ENCODE measurements at places on chromosomes 13 and 19.
A peak's percentile ranks its signal among the peaks of the same experiment; 100 is the strongest.

DNA sequence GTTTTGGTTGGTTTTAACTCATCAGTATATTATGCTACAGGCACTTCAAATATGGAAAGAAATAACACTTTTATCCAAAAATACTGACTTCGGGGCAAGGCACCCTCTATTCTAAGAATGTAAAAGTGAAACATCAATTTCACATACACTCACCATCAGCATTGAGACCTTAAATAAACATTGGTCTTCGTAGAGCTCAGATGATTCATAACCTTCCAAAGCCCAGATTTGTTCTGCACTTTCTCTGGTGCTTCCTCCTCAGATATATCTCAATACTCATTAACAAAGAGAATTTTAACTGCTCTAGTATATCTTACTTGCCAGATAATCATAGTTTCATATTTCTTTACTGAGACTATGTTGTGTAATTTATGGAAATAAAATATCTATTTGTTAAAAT, 794.3 kb downstream of the LIG4 start:
- peak; percentile 44 for DNase-seq

DNA sequence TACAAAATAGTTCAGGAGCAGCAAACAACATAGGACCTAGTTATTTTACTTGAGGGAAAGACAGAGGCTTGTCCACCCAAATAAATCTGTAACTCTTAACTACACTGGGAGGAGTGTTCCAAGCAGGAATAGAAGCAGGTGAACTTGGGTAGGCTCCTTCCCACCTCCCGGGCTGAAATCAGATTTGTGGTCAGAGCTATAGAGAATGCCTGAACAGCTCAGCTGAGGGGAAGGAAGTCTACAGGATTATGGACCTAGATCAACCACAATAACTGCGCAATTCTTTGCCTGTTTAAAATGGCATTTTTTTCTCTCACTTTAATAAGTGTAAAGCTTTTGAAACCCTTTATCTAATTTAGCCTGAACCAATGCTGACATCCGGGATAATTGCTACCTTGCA, 73.5 kb upstream of the IRS2 start:
- no peak for DNase-seq

- no peak for DNase-seq
Measured at GRCh38 chr19:45200568-45200967, 22.0 kb downstream of the BLOC1S3 start.

GRCh38 chr19:51560339-51560738, 10.7 kb upstream of the ZNF175 start:
- DNase-seq: no peak

Measured in non-pigmented ciliary epithelial cell (primary cell).